Stimulated activated CD4-positive, alpha-beta T cell treated with anti-CD3 and anti-CD28 coated beads, Interleukin-12 subunit alpha, Interleukin-12 subunit beta, amount 100 ng/mL, for 4 hours (primary cell): ENCODE measurements at places on chromosomes 7 and 10.

DNA sequence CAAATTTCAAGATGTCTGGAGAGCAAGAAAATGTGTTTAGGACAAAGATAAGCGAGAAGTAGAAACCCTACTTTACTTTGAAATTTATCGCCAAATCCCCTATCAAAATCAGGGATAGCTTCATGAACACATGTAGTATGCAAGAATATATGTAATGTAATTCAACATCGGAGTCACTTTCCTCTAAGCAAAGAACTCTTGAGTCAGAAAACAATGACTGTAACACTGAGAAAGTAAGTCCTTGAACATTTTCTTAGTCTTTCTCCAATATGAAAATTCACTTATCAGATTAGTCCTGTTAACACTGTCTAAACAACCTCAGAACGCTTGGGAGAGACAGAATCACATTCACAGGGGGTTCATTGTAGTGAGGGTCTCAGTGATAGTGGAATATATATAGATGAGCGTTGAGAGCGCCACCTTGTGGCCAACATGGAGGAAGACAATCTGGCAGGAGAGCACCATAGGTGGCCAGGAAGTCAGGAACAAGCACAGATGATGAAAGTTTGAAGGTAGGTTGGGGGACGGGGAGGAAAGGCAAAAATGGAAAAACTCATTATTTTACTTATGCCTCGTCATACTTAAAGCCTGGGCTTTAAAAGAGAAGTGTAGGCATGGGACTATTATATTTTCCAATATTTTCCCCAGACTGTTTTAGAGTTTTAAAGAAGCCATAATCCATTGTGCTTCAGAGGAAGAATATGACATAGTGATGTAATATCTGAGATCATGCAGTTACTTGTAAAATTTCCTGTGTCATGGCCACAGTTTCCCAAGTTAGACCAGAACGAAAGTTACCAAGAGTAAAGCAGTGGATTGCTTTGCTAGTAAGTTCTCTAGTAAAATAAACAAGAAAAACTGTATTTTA, 115.5 kb upstream of the GNAI1 start:
- peak; percentile 8 for DNase-seq

DNA sequence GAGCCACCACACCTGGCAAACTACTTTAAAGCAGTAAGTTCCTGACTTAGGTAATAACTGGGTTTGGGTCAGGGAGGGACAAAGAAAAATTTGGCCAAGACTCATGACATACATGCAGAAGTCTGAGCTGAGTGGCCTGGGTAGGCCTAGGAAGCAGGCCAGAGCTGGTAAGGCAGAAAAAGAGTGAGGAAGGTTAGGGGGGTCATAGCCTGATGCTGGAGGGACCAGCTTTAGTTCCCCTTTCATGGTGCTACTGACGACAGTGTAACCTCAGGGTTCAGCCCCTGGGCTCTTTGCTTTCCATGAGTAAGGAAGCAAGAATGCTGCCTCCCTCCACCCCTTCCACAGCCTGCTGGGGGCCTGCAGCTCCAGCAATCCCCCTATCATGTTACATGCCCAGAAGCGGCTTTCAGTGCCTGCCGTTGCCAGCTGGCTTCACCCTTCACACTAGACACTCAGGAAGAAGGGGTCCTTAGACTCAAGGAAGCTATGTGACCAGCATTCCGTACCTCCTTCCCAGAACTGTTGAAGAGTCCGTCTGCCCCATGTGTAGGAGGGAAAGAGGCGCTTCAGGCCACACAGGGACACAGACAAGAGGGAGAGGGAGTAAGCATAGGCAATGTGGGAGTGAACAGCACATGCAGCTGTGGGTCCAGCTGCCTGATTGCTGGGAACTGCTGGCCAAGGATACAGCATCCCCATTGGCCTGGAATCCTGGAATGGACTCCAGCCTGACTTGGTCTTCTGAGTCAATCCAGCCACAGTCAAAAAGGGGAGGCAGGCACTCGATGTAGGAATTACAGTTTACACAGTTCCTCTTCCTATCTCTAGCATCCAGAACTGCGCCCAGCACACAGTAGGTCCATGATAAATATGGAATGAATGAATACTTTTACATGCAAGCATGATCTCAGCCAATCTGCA, 4.1 kb upstream of the PLAU start:
- DNase-seq, result no peak

DNA sequence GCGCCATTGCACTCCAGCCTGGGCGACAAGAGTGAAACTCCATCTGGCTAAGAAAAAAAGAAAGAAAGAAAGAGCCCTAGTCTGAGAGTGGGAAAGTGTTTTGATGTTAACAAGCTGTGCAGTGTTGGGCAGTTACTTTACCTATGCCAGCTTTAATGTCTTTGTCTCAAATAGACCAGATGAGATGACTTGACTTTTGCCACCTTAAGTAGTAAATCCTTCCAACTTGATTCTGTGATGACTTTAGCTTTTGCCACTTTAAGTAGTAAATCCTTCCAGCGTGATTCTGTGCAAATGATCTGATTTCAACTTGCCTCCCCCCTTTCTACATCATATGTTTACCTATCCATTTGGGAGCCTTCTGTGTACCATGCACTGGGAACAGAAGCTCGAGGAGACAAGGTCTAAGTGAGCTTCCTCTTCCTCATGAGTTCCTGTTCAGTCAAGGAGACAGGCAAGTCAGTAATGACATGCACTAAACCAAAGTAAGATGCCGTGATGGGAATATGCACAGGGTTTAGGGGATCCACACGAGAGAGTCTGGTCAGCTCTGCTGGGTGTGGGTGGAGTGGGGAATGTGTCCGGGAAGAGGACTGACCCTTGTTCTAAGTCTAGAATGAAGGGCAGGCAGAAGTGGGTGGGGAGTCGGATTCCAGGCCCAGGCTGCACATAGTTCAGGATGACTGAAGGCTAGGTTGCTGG, 17.2 kb downstream of the INPP5F start:
- DNase-seq, result no peak

DNA sequence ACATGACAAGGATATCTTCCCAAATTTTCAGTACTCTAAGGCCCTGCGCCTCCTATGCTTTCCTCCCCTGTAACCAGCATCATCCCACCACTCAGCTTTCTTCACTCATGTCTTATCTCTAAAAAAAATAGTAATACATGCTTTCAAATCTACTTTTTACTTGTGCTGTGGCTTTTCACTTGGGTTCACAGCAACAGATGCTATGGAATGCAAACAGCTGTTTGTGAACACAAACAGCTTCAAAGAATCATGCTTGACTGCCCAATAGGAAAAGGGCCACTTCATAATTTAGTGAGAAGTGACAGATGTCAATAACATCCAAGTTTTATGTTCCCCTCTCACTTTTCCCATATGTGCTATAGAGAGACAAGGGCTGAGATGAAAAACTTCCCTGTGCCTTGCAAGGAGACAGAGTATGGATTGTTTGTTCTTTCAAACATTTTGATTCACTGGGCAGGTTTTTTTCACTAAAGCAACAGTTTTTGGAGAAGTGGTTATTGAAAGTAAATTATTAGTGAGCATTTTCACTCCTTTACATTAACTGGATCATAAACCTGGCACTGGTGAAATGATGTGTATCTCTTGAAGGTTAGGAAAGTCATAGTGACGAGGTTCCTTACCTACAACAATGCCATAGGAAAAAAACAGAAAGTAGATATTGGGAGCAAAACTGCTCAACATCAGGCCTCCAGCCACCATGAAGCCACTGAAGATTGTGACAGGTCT, 37.3 kb downstream of the SLC16A9 start:
- no peak for DNase-seq

GRCh38 chr10:11042357-11042756, 24.7 kb downstream of the CELF2 start:
- no peak for DNase-seq

DNA sequence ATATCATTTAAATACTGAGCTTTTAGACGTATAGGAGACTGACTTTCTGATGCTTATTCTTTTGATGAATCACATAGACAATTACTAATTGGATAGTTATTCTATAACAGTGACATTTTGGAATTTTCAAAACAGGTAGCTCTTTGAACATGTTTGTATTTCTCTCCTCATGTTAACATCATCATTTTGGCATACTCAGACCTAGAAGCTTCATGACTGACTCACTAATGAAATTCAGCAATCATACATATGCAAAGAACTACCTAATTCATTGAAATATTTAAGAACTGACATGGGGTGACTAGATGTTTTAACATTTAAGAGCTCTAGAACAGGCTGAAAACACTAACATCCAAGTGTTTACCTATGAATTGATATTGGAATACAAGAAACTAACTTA, 192.3 kb downstream of the VTI1A start:
- DNase-seq, result no peak

- DNase-seq, result no peak
Measured at GRCh38 chr7:73512018-73512780, 9.9 kb downstream of the BAZ1B start.

- DNase-seq, result no peak
Measured at GRCh38 chr7:141884539-141885225, 31.5 kb upstream of the OR9A4 start.

DNA sequence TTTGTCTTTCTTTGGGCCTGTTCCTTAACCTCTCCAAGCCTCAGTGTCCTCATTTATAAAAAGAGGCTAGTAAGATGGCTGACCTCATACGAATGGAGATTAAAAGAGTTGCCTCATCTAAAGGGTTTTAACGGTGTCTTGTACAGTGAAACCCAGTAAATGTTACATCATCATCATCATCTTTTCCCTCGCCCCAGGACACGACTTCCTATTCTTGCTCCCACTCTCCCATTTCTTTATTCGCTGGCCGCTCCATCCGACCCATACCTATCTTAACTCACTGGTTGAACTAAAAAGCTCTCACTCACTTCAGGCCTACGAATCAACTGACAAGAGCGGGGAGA, 554 bp downstream of the FRA10AC1 start:
- peak; percentile 2 for DNase-seq

GRCh38 chr7:67489881-67490280, 493.2 kb downstream of the TYW1 start:
- no peak for DNase-seq

GRCh38 chr7:38232502-38233366, 40.7 kb downstream of the TARP start:
- peak; percentile 42 for DNase-seq

DNA sequence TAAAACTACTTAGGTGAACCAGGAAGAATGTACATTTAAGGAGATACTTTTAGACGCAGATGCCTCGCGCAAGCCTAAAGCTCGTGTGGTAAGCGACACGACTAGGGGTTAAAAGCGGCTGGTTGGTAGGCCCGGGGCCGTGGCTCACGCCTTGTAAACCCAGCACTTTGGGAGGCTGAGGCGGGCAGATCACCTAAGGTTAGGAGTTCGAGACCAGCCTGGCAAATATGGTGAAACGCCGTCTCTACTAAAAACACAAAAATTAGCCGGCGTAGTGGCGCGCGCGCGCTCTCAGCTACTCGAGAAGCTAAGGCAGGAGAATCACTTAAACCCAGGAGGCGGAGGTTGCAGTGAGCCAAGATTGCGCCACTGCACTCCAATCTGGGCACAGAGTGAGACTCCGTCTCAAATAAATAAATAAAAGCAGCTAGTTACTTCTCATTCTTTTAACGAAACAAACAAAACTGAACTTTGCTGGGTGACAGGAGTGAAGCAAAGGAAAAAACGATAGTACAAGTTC, 879 bp downstream of the NUDT5 start:
- peak; percentile 17 for DNase-seq

DNA sequence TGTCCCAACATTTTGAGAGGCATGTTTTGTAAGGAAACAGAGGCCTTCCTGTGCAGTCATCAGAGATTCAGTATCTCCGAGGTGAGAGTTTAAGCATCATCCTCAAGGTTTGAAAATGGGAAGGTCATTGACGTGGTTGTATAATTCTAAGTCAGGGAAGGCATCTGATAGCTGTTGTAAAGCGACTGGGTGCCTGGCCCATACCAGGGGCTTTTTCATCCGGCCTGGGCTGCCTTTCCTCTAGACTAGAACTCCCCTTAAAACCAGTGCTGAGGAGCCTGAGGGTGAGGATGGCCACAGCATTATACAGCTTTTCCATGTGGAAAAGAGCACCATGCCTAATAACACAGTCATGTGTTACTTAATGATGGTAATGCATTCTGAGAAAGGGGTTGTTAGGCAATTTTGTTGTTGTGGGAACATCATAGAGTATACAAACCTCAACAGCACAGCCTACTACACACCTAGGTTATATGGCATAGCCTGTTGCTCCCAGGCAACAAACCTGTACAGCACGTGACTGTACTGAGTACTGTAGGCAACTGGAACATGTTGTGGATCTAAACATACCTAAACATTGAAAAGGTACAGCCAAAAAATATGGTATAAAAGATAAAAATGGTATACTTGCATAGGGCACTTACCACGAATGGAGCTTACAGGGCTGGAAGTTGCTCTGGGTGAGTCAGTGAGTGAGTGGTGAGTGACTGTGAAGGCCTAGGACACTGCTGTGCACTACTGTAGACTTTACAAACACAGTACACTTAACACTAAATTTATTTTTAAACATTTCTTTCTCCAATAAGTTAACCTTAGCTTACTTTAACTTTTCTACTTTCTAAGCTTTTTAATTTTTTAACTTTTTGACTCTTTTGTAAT, 13.5 kb upstream of the CACUL1 start:
- DNase-seq, result no peak
